ENCODE measurements at places on chromosomes 13 and 19.

DNA sequence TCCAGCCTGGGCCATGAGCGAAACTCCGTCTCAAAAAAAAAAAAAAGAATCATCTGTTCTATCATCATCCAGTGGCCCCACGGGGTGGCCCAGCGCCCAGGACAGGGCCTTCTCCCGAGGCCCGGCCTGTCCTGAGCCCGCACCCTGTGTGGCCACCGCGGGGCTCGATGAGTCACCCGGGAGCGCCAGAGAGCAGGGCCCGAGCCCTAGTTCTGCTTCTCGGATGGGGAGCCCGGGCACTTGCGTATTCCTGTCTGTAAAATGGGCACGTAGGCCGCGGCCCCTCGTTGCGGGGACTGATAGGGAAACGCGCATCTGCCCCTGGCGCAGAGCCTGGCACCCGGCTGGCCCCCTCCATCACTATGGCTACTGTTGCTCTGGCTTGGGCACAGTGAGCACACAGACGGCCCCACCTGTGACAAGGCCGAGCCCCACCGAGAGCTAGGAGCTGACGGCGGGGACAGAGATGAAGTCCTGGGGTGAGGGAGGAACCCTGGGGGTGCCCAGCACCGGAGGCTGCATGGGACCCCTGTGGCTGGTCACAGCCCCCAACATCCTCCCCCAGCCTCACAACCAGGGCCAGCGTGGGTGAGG lies 21.3 kb upstream of the UQCR11 start:
- DNase-seq = peak; percentile 32

DNA sequence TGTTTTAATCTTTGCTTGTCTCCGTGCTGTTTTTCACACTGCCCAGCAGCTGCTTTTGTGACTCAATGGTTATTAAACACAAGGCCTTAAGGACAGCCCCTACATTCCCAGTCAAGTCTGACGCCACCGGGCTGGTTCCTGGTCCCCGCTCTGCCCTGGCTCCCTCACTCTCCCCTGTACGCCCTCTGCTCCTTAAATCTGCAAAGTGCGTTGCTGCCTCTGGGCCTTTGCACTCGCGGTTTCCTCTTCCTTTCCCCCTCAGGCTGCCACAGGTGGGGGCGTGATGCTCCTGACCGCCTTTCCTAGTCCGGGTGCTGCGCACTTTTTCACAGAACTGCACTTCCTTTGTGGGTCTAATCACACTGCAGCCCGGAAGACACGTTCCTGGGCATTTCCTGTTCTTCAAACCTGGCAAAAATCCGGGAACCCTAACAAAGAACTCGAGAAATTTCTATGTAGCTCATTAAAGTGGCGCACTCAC lies 25.6 kb downstream of the NOSIP start:
- DNase-seq = no peak

- DNase-seq = no peak
Observed at GRCh38 chr19:58372311-58373133, 8.3 kb downstream of the ZNF837 start.

- no peak for DNase-seq
Observed at GRCh38 chr13:64639206-64639605, 2590.9 kb downstream of the PCDH9 start.

DNA sequence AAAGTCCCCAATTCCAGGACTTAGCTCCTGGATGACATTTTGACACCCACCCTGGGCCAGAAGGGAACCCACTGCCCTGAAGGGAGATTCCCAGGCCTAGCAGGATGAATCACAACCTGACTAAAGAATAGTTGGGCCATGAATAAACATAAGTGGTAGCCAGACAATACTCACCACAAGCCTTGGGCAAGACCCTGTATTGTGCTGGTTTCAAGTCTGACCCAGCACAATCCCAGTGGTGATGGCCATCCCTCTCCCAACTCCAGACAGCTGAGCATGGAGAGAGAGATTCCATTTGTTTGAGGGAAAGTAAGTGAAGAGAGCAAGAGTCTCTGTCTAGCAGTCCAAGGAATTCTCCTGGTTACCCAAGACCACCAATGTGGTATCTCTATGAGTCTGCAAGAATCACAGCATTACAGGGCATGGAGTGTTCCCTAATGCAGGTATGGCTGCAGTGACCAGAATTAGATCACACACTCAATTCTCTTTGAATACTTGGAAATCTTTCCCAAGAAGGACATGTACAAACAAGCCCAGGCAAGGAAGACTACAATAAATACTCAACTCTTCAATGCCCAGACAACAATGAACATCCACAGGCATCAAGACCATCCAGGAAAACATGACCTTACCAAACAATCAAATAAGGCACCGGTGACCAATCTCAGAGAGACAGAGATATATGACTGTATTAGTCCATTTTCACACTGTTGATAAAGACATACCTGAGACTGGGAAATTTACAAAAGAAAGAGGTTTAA lies 158.0 kb downstream of the VWA8 start:
- no peak for DNase-seq

Data from GM20000 (cell line).